NCI-H2029 (cell line): ENCODE measurements at places on chromosomes 4 and X.

DNA sequence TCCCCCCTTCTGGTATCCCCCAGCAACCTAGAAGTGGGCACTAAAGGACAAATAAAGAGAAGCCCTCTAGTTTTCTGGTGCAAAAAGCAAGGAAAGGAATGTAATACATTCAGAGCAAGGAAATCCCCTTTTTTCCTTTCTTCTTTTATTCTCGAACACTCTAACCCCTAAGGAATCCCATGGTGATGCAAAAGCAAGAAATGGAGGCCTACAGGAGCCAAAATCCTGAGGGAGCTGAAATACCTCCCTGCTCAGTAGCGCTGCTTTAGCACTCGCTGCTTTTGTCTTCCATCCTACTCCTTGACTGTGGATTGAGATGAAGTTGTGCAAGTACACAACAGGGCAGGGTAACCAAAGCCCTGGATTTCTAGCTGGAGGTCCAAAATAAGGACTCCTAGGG, 251.0 kb downstream of the PRDM5 start:
- no peak for DNase-seq

DNA sequence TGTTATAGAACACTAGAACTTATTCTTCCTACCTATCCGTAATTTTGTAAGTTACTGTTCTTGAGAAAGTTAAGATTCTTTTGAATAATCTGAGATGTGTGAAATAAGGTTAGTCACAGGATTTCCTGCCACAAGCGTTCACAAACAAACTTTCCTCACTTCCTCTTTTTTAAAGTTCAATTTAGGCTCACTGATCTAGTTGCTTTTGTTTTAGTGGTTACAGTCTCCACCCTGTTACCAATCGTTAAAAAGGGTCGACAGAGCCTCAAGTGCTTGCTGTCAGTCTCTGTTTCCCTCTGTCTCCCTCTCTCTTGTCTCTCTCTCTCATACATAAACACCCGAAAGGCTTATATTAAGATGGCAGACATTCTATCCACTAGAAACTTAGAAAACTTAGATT, 35.9 kb upstream of the STK26 start:
- no peak for DNase-seq

DNA sequence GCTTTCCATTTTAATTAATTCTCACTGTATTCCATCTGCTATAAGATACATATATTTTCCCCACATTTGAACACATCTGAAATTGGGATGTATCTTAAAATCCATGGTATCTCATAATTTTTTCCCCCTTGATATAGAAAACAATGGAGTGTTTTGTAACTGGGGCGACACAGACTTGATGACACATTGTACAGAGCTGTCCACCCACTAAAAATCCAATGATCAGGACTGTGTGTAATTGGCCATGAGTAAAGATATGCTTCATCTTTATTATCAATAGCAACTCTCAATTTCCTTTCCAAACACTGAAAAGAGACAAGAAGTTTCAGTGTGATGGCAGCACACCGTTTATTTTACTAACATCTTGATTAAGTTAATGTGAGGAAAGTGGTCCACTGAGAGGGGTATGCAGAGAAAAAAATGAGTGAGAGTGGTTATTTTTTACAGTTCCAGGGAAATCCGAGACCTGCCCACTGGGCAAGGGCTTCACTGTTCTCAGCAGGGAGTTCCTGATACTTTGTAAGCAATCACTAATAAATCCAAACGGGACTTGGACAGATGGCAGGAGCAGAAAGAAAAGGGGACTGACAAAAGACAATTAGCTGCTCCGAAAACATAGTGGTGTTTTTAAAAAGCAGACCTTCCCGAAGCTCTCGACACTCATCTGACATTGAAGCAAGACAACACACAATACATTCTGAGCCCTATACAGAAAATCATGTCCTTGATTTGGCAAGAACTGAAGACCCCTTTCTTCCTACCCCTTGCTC, 149.4 kb downstream of the TSPAN5 start:
- DNase-seq: no peak

- no peak for DNase-seq
Observed at GRCh38 chrX:150100261-150100660, 162.0 kb upstream of the EOLA2 start.

DNA sequence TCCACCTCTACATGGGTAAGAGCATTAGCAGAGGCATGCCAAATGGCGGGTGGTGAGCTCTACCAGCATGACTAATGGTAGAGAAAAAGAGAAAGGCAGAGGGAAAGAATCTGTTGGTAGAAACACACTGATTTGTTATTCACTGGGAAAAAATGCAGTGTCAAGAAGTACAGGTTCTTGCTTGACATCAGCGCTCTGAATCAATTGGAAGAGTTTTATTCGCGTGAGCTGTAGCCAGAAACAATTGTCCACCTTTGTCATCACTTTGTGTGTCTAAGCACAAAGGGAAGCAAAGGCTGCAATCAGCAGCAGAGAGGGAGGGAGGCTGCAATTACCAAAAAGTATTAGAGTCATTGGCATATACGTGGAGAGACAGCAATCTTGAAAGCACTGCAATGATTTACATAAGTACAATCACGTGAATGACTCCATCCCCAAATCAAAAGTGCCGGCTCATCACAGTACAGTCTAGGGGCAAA, 67.7 kb upstream of the HS3ST1 start:
- DNase-seq: no peak

DNA sequence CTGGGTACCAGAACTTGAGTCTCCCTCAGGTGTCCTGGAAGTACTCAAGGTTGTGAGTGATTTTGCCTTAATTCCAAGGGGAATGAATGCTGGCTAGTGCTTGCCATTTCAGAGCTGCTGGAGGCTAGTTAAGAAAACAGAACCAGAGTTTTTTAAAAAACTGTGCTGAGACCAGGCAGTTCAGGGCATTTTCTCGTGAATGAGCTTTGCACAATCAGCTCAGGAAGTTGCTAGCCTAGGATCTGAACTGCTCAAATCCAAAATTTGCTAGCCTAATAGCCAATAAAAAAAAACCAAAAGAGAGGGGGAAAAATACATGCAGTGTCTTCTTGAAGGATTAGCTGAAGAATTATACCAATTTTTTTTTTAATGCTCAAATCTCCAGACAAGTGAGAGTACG, 292.7 kb downstream of the FBXW7 start:
- DNase-seq: no peak

DNA sequence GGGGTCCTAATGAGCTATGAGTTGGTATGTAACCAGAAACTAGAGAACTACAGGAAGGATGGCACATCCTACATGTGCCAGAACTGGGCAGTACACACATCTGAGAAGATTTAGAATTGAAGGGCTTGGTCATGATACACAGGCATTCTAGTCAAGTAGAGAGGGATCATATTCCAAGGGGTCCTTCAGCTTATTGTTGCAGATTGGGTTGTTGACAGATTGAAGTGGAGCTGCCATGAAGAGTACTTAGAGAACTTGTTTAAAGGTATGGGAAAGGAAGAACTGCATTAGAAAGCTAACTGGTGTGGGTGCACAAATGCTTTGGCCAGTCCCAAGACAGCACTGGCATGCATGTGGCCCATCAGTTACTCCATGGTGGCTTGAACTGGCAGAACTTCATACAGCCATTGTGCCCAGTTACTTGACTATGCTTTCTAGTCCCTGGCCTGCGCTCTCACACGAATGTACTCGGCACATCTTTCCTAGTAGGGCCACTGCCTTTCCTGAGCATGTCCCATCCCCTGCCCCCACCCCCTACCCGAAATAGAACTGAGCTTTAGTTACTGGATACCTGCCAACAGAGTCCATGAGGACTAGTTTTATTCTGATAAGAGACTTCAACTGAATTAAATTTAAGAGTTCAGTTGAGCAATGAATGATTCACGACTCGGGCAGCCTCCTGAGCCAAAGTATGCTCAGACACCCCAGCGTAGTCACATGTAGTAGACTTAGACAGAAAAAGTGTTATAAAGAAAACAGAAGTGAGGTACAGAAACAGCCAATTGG, 64.0 kb downstream of the CCNG2 start:
- DNase-seq: peak; percentile 24

DNA sequence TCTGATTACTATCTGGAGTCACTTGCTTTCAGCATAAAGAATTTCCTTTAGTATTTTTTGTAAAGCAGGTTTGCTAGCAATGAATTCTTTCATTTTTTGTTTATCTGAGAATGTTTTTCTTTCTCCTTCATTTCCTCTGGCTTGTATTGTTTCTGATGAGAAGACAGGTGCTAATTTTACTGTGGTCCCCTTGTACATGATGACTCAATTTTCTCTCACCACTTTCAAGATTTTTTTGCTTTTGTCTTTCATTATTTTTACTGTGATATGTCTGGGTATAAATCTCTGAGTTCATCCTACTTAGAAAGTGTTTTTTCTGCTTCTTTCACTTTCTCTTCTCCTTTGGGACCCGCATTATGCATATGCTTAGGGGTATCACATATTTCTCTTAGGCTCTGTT, 62.6 kb downstream of the PKD2 start:
- no peak for DNase-seq

DNA sequence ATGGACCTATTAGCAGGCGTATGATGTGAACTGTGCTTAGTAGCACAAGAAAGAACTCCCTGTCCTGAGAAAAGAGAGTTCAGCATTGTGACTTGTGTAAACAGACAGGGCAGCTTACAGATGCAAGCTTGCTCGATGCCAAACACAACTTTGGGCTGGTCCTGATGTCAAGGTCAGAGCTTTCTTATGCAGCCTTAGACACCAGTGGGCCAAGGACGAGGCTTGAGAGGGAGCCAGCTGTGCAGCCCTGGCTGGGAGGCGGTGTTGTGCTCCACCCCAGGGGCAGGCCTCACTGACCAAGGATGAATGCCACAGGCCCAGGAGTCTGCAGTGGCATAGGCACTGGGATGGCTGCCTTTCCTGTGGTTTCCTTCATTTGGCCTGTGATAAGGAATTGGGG, 35.4 kb downstream of the JADE1 start:
- no peak for DNase-seq

- peak; percentile 84 for DNase-seq
Observed at GRCh38 chr4:88613417-88613875, 21.2 kb downstream of the HERC3 start.

GRCh38 chr4:41212616-41213203, 1.6 kb downstream of the APBB2 start:
- no peak for DNase-seq

GRCh38 chr4:23174179-23174578, 481.4 kb downstream of the GBA3 start:
- no peak for DNase-seq

GRCh38 chrX:70054391-70054790, 4.7 kb upstream of the AWAT2 start:
- no peak for DNase-seq

- DNase-seq: no peak
Observed at GRCh38 chrX:132508834-132509233, 20.0 kb upstream of the MBNL3 start.

GRCh38 chr4:42320822-42321388, 76.4 kb upstream of the SHISA3 start:
- no peak for DNase-seq

GRCh38 chr4:3479358-3480101, 16.4 kb downstream of the DOK7 start:
- DNase-seq: no peak

- no peak for DNase-seq
Observed at GRCh38 chr4:144313370-144313769, 172.9 kb upstream of the GYPA start.

- no peak for DNase-seq
Observed at GRCh38 chrX:29275928-29276327, 688.7 kb downstream of the IL1RAPL1 start.

DNA sequence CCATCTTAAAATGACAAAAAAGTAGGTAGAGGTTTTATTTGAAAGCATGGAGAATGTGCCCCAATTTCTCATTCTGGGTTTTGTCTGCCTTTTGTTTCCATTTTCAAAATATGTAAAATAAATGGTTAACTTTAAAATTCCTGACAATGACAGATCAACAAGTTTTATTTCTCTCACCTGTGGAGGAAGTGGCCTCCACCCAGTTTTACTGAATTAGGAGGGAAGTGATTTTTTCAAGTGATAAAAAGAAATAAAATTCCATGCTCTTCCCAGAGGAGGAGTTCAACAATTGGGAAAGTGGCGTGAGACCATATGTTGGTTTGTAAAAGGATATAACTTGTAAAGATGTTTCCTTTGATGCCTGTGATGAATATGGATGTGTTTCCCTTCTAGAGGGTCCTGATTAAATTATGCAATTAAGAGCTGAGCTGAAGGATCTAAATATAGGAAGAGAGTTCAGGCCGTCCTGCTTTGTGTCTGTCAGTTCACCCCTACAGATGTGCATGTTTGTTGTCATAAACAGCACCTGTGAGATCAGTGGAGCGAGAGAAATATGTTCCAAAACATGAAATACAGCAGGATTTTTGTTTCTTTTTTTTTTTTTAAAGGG, 19.5 kb downstream of the SMAD1 start:
- DNase-seq: no peak

DNA sequence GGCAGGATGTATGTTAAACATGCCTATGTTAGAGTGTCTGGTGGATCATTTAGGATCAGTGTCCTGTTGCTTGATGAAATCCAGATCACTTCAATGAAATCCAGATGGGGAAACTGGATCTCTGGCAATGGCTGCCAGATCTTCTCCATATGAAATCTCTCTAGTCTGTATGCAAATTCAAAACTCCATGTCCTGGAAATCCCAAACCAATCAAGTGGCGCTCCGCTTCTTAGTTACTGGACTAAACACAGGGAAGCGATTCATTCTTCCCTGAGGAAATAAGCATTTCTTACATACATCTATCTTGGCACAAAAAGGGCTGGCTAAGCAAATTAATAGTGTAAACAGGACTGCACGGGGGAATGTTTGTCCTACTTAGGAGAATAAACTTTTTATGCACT, 94.9 kb downstream of the HDAC8 start:
- no peak for DNase-seq

- no peak for DNase-seq
Observed at GRCh38 chr4:113327494-113327893, 278.0 kb downstream of the ANK2 start.
